ENCODE measurements at places on chromosomes 2 and 18. TPM values are rescaled to one million over a fixed set of nuclear protein-coding genes. Genes with fewer than 3 reads are reported as not detected.

Gene RTN4
- 374 TPM for polyA plus RNA-seq

Gene TRPM8
- 0.33 TPM for polyA plus RNA-seq

- DNase-seq: no peak
Measured at GRCh38 chr2:232966122-232966521, 46.9 kb downstream of the NGEF start.

DNA sequence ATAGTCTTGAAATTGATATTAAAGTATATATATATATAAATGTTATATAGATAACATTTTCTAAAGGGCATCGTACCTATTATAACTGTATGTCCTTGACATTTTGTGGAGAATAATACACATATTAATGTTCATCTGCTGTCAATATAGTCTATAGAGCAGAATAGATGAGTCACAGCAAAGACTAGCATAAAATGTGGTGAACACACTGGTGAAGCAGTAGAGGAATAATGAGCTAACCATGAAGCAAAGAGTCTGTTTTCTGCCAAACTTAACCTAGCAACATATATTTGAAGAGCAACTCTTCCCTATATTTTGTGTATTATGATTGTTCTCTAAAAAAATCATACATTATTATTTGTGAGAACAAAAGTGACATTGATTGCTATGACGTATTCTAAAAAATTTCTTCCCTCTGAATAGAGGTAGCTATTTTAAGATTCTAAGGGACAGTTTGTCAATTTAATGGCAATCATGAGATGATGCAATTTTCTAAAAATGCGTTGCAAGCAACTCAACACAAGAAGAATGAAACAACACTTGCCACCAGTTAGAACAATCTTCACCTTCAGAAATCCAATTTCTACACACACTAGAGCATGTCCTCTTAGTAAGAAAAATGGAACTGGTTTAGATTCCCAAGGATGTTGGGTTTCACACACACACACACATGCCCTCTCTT, 22.0 kb downstream of the DOCK10 start:
- no peak for DNase-seq

DNA sequence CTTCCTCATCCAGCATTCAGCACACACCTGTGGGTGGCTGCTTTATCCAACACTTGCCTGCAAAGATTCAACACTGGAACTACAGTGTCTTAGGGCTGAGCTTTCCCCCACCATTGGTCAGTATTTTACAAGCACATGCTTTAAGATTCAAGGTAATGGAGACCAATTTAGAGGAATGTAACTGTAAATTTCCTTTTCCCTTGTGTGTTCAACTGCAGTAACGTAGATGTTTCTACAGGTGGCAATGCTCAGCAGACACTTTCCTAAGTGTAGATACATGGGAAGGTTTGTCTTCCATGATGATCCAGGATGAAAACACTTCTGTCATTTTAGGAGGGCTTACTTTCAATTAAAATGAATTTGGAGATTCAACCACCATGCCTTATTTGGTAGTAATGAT, 143.6 kb upstream of the PXDN start:
- no peak for DNase-seq

GRCh38 chr18:13289481-13290205, 71.1 kb downstream of the LDLRAD4 start:
- no peak for DNase-seq

DNA sequence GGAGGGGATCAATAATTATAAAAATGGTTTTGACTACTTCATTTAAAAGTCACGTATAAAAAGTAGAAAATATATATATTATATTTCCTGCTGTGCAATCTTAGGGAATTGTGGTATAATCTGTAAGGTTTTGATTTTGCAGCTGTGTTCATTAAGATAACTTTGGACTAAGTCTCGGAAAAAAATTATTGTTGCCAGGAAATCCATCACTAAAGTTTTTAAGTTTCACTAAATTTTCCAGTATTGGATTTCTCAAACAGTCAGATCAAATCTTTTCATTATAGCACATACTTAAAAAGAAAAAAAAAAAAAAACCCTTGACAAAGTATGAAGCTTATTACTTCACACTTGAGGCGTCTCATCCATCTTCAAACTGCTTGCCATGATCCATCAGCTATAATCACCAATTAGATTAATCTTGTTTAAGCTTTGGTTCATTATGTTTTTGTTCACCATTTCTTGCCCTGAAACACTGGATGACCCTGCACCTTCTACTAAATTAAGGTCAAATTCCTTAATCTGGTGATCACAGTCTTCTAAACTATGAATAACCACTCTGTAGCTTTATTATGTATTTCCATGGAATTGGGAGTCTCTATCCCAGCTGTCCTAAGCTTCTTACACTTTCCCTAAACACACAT, 326.6 kb upstream of the COL3A1 start:
- DNase-seq: no peak

Measured in left kidney (tissue), 8 donors.